Activated CD8-positive, alpha-beta memory T cell treated with anti-CD3 and anti-CD28 coated beads for 48 hours (primary cell): ENCODE measurements at places on chromosomes 2 and 18.

DNA sequence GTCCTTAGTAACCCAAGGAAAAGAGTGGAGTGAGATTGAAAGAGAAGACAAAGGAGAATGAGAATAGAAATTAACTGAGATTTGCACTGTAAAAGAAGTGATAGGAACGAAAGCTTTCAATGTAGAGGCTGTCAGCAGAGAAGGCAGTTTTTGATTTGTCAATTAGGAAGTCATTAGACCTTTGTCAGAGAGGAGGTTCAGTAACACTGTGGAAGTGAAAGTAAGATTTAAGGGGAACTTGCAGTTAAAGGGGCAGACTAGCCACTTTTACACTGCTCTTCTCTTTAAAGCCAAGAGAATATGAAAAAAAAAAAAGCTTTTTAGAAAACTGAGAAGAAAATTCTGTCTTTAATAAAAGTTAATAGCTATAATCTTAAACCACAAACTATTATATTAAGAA lies 11.5 kb upstream of the KYNU start:
- DNase-seq, result no peak

DNA sequence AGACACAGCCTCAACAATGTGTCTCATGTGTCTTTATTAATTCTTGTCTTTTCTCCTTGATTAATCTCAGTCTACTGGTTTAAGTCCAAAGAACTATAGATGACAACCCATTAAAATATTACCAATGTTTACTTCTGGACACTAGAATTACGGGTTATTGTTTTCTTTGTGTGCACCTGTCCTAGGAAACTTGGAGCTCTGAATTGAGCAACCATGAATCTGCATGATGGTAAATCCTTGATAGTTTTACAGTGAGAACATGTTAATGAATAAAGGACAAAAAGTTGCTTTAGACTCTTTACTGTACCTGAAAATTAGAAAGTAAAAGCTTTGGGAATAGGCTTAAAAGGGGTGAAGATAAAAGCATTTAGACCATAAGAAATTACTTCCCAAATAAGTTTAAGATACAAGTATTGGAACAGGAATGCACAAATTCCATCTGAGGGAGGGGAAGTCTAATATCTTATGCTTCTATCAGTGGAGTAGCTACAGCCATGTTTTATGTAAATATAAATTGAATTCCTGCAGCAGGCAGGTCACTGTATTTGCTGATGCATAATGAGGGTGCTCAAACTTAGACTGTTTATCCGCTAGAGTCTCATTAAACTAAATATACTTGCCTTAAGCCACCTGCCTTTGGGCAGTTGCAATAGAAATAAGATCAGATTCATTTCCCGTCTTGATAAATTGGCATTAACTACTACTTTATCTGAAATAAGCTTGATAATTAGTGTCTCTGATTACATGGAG lies 603.7 kb upstream of the GCFC2 start:
- DNase-seq, result no peak

DNA sequence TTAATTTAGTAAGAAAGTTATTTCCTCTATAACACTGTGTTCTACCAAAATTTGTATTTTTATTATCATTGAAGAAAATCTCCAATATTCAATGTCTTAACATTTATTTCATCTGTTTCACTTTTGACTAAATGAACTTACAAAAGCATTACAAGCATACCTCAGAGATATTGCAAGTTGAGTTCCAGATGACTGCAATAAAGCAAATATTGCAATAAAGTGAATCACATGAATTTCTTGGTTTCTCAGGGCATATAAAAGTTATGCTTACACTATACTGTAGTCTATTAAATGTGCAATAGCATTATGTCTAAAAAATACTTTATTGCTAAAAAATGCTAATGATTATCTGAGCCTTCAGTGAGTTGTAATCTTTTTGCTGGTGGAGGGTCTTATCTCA lies 78.3 kb downstream of the TTC32 start:
- no peak for DNase-seq

GRCh38 chr2:9772999-9773902 lies 70.0 kb upstream of the TAF1B start:
- DNase-seq, result no peak

- DNase-seq, result peak; percentile 68
These were observed at the start of gene COMMD1 for GRCh38 chr2:61905372-61906185. TSS of gene COMMD1 (plus strand) at chr2:61905674. CDS start at chr2:61905679, 5 bp downstream.

DNA sequence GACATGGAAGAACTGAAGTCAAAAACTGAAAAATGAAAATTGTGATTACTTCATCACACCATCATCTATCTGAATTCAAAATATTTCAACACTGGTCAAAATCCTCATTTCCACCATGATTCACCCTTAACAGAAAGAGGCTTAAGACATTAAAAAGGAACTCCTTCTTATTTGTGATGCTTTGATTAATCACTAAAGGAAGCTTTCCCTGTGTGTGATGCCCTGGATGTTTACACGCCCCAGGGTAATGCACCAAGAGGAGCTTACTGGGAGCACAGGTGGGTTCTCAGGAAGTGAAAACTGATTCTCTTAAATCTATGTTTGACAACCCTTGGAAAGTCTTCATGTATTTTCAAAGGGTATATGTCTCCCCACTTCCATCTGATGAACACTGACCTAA lies 11.5 kb downstream of the GRB14 start:
- no peak for DNase-seq

DNA sequence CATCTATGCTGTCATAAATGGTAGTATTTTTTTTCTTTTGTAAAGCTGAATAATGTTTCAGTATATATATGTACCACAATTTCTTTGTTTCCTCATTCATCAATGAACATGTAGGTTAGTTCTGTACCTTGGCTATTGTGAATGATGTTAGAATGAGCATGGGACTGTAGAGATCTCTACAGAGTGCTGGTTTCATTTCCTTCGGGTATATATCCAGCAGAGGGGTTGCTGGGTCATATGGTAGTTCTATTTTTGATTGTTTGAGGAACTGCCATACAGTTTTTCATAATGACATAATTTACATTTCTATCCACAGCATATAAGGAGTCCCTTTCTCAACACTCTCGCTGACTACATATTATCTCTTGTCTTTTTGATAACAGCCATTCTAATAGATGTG lies 243.5 kb downstream of the CDH7 start:
- no peak for DNase-seq

DNA sequence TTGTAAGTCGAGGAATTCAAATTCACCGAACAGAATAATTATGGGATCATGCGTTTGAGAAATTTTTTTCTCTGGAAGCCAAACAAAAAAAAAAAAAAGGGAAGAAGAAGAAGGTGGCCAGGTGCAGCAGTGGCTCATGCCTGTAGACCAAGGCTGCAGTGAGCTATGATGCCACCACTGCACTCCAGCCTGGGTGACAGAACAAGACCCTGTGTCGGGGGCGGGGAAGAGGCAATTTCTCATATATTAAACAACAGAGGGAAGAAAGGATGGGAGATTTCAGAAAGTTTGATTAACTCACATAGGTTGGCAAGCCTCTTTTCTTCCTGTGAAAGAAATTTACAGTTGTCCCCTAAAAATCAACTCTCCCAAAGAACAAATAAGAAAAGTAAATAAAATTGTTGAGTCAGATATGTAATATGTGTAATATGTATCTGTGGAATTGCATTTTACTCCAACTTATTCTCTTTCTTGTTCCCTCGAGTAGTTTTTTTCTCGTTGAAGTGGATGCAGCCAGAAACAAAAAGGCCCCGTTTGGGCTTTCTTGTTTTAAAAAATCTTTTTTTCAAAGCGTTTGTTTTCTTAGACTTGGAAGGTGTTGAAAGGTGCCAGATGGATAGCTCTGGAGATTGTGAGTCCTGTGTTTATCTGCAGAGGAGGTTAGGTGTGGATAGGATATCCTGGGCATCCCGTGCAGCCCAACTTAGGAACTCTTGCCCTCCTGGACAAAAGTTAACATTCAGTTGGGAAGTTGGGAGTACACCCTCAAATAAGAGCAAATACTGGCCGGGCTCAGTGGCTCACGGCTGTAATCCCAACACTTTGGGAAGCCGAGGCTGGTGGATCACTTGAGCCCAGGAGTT lies 25.4 kb upstream of the FMNL2 start:
- no peak for DNase-seq

DNA sequence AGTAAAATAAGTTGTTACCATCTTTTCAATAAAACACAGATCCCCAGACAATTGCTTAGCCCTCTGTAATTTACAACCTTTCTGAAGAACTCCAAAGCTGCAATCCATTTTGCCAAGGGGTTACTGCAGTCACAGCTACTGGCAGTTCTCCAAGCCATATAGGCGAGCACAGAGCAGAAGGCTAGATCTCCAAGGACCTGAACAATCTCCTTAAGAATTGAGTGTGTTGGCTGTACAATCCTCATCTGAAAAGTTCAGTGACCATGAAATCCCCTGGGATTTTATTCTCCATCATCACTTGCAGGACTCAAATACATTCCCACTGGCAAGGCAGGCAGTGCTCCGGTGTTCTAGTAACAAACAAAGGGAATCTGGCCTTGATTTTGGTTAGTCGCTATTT lies 103.9 kb upstream of the LRP1B start:
- DNase-seq, result no peak

DNA sequence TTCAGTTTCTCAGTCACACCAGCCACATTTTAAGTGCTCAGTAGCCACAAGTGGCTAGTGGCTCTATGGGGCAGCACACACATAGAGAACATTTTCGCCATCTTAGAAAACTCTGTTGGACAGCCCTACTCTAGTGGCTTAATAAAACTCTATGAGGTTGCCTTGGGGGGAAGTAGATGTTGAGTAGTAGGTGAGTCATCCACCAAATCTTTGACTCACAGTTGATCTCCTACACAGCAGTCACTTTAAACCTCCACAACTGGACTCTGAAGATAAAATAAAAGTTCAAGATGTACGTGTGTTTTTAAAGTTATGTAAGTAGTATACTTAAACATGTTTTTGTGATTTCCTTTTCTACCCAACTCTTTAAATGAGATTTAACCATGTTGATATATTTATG lies 379.0 kb downstream of the SETBP1 start:
- DNase-seq, result no peak

DNA sequence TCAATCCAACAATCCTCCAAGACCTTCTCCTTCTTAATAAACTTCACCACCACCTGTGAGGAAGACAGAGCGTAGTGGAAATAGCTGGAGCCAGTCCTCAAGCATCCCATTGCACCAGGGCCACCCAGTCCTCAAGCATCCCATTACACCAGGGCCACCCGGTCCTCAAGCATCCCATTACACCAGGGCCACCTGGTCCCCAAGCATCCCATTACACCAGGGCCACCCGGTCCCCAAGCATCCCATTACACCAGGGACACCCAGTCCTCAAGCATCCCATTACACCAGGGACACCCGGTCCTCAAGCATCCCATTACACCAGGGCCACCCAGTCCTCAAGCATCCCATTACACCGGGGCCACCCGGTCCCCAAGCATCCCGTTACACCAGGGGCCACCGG lies 13.3 kb upstream of the MTERF4 start:
- DNase-seq, result no peak

- DNase-seq, result no peak
These were observed 87.2 kb downstream of the ESCO1 start for GRCh38 chr18:21513292-21513691.

- no peak for DNase-seq
These were observed 57.9 kb upstream of the MSH2 start for GRCh38 chr2:47344890-47345589.

- DNase-seq, result no peak
These were observed 103.7 kb upstream of the MEIS1 start for GRCh38 chr2:66331176-66331575.

GRCh38 chr2:31877008-31877407 lies 133.8 kb downstream of the MEMO1 start:
- DNase-seq, result no peak

DNA sequence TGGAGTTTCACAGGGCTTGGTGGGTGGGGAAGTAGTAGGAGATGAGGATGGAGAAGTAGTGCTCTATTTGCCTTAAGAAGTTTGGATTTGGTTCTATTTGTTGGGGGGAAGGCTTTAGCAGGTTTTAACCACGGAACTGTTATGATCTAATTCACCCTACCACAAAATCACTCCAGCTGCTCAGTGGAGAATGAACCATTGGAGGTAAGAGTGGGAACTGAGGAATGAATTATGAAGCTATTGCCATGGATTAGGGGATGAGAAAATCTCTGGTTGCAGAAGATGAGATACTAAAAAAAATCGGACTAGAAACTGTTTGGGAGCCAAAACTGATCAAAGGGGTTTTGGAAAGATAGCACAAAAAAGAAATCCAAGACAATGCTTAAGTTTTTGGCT lies 488.9 kb downstream of the DLGAP1 start:
- DNase-seq, result no peak

DNA sequence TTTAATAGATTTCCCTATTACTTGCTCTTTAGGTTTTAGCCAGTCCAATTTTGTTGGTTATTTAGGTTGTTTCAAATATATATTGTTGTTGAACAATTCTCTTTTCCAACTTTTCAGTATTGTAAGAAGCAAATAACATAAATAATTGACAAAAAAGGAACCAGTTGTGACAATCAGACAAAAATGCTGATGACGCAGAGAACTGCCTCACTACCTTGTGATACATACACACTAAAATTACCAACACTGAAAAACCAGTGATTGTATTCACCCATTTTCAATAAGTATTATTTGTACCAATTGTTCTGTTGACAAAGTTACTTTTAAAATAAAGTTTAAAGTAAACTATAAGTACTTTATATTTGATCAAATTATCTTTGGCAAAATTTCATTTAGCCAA lies 43.1 kb upstream of the NABP1 start:
- DNase-seq, result no peak

- DNase-seq, result peak; percentile 14
These were observed 3.8 kb downstream of the GALNT5 start for GRCh38 chr2:157261199-157261782.

- no peak for DNase-seq
These were observed 2.3 kb downstream of the WNT10A start for GRCh38 chr2:218882866-218883366.

GRCh38 chr2:184141866-184142265 lies 456.5 kb upstream of the ZNF804A start:
- DNase-seq, result no peak

DNA sequence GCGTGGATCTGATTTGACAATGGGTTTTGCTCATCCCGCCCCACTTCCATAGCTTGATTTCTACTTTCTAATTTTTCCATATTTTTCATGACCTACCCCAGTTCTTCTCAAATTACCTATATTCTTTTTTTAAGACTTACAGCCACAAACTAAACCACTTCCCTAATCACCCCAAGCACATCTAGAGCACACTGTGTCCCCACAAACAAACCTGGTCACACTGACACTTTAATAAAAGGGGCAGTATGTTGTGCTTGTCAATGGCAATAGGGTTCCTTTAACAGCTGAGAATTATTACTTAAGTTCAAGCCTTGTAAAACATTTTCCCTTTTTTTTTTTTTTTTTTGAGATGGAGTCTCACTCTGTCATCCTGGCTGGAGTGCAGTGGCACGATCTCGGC lies 47.1 kb downstream of the MREG start:
- DNase-seq, result no peak

GRCh38 chr18:9858642-9859041 lies 27.1 kb upstream of the TXNDC2 start:
- DNase-seq, result no peak
